Erythroblast (primary cell): ENCODE measurements at places on chromosomes 16 and 17.

DNA sequence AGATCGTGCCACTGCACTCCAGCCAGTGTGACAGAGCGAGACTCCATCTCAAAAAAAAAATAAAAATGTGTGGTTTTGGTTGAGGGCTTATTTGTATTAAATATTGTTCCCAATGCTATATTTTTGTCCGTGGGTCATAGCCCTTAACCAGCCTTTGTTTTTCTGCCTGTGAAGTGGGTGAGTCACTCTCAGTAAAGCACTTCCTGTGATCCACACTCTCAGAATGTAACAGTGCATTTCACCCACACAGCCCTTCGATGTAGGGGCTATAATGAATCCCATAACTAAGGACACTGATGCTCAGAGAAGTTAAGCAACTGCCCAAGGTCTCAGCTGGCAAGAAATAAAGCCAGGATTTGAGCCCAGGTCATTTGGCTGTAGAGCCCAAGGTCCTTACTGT lies 34.7 kb upstream of the POLR3E start:
- no peak for DNase-seq

GRCh38 chr16:89370081-89370511 lies 120.3 kb downstream of the ANKRD11 start:
- no peak for DNase-seq

DNA sequence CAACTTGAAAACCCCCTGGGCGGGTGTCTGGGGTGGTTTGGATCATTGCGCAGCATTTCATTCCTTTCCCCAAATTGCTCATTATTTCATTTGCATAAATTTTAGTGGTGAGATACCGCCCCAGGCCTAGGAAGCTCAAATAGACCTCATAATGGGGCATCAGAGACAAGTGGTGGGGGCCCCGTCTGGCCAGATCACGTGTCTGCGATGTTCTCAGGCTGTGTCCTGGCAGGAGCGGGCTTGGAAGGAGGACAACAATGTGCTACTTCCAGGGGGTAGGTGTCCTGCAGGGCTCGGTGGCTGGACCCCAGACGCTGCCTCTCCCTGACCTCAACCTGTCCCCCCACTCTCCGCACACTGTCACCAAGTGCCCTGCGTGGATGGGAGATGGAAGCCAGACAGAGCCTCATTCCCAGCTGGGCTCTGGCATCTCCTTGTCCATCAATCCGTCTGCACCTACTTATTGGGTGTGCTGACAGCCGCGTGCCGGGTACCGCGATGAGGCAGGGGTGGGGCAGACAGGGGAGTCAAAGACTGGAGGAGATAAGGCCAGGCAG lies 116.9 kb downstream of the NTN1 start:
- DNase-seq: no peak

DNA sequence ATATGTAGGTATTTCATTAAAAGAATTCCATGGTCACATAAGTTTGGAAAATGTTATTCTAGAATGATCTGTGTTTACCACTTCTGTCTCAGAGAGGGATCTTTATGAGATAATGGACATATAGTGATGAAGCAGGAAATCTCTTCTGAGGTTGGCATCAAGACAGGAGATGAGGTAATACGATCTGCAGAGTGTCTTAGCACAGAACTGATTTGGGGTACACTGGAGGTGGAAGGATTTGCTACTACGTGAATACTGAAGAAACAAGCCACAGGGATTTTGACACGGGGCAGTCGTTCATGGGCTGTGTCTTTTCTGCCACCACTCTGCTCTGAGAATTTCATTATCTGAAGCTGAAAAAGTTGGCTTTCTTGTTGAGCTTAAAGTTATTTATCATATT lies 5.5 kb downstream of the CBFB start:
- no peak for DNase-seq

- DNase-seq: peak; percentile 79
Measured at GRCh38 chr17:37791447-37792399, 46.9 kb upstream of the HNF1B start.

GRCh38 chr16:83793179-83793578 lies 14.6 kb upstream of the HSBP1 start:
- no peak for DNase-seq

- no peak for DNase-seq
Measured at GRCh38 chr16:78677181-78677731, 577.8 kb downstream of the WWOX start.

- peak; percentile 74 for DNase-seq
Measured at GRCh38 chr16:27355610-27356009, 41.8 kb downstream of the IL4R start.

GRCh38 chr17:66509926-66510325 lies 207.5 kb downstream of the PRKCA start:
- no peak for DNase-seq

- DNase-seq: peak; percentile 66
Measured at GRCh38 chr17:7651097-7651664, 455 bp downstream of the ATP1B2 start.

DNA sequence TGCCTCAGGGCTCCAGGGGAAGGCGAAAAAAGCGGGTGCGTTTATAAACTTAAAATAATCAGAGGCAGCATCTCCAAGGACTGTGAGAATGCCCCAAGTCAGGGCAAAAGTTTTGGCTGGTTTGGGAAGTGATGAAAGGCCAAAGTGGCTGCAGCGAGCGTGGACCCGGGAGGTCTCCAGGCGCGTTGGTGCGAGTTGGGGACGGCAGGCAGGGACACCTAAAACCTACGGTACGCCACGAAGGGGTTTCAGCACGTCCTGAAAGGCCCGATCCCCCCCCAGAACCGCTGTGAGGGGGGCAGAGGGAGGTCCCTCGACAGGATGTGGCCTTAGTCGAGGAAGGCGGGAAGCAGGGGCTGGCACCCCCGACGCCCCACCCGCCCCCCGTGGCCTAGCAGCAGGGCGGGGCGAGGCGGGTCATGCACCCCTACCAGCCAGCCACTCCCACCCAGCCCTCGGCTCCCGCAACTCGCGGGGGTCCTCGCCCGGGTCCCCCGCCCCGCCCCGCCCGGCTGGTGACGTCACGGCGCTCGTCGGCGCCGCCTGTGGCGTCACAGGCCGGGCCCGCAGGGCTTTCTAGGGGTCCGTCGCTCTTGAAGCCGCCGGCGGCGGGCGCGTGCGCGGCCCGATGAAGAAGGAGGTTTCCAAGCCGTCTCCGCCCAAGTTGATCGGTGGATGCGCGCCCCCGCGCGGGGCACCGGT lies at the start of gene MYCBPAP:
Gene MYCBPAP (plus strand): TSS at position 569 of the 702 bp plus-strand sequence. CDS start 236 bp downstream, outside the sequence.
- DNase-seq: peak; percentile 92

GRCh38 chr16:20072146-20072873 lies 1.4 kb downstream of the GPR139 start:
- no peak for DNase-seq

DNA sequence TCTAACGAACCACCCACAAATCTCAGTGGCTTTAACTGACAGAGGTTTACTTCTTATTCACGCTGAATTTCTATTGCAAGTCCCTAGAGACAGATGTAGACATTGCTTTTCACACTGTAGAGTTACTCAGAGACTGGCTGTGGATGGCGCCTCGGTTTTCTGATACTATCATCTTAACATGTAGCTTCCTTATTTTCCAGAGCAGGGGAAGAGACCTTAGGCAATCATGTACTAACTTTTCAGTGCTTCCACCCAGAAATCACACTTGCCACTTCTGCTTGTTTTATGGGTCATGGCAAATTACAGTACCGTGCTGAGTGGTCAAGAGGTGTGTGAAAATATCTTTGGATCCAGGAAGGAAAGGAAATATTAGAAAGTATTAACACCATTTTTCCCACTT lies 65.4 kb downstream of the MAF start:
- no peak for DNase-seq

DNA sequence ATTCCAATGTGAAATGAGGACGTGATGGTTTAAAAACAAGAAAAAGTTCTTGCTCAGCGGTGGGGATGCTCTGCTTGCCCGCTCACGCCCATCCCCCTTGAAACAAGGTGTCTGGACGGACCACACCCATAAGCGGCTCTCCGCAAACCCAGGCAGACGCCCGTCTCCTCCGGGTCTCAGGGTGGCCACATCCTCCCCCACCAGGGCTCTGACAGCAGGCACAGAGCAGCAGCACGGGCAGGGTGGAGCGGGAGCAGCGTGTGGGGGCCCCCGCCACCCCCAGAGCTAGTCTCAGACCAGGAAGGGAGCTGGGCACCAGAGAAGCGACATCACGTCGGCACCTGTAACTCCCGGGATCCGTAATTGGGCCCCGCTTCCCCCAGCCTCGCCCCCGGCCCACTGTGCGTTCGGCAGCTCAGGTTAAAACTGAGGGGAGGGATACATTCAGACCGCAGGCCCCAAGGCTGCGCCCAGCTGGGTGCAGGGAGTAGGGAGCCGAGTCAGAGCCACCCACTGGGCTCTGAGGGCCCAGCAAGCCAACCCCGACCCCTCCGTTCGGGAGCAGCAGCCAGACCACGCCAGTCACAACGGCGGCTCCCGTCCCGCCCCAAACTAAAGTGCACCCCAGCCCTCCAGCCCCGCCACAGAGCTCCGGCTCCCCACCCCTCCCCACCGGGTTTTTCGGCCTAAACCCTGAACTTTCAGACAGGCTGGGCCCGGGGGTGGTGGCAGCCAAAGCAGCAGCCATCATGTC lies 22.0 kb downstream of the CLUH start:
- DNase-seq: no peak

DNA sequence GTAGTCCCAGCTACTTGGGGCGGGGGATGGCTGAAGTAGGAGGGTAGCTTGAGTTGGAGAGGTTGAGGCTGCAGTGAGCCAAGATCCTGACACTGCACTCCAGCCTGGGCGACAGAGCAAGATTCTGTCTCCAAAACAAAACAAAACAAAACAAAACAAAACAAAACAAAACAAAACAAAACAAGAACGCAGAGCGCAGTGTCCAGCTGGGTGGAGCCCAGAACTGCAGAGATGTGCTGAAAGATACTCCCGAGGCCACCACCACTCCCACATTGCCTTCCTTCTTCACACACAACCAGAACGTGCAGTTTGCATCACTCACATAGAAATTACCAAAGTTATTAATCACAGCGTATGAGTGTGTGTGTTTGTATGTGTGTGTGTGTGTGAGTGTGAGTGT lies 222.9 kb upstream of the ASIC2 start:
- no peak for DNase-seq

GRCh38 chr17:68198931-68199836 lies 48.7 kb upstream of the AMZ2 start:
- DNase-seq: no peak

DNA sequence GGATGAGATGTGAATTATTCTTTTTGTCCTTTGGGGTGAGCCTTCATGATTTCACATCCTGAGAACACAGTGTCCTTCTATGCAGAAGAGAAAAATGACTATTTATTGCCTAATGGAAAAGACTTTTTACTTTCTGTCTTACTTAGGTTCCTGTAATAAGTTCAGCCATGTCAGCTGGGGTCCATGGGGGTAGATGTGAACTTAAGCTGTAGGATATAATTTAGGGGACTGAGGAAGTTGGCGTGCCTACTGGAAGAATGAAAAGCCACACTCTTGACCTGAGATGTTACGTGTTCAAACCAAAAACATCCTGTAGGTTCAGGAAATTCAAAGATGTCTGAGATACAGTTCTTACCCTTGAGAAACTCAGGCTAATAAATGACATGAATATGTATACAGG lies 660.5 kb downstream of the TOX3 start:
- no peak for DNase-seq

GRCh38 chr16:11407047-11407982 lies 62.1 kb downstream of the RMI2 start:
- DNase-seq: peak; percentile 63

- peak; percentile 90 for DNase-seq
Measured at GRCh38 chr17:82737967-82738877, 2.8 kb downstream of the FN3K start.

DNA sequence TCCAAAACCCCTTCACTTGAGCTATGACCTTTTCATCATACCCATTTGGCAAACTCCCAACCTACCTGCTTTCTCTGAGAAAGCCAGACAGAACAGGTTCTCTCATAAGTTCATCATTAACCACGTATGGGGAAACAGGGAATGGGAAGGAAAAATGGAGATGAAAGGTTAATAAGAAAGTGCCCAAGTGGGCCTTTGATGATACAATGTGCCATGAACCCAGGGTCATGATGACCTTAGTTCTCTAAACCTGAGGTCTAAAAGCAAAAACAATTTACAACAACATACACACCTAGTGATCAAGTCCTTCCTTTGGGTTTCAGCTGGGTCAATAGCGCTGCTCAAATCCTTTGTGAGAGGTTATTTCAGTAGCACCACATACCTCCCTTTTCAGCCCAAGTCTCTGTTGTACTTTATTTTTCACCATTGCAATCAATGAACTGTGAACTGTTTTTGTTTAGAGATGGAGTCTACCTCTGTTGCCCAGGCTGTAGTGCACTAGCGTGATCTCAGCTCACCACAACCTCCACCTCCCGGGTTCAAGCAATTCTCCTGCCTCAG lies 14.5 kb upstream of the RANGRF start:
- no peak for DNase-seq

- no peak for DNase-seq
Measured at GRCh38 chr17:15398736-15399331, 57.4 kb upstream of the TEKT3 start.

GRCh38 chr17:4974115-4974670 lies 6.6 kb upstream of the SPAG7 start:
- DNase-seq: no peak

DNA sequence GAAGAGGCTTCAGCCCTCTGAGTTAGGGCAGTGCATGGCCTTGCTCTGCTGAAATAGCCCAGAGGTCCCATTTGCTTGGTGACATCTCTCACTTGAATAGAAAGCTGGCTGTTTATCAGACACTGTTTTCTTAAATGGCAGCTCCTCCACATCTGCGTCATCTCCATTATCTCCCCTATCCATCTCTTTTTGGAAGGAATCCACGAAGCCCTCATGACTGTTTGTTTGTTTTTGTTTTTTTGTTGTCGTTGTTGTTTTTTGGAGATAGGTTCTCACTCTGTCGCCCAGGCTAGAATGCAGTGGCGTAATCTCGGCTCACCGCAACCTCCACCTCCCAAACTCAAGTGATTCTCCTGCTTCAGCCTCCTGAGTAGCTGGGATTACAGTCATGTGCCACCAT lies 16.6 kb downstream of the NAA60 start:
- DNase-seq: peak; percentile 27

DNA sequence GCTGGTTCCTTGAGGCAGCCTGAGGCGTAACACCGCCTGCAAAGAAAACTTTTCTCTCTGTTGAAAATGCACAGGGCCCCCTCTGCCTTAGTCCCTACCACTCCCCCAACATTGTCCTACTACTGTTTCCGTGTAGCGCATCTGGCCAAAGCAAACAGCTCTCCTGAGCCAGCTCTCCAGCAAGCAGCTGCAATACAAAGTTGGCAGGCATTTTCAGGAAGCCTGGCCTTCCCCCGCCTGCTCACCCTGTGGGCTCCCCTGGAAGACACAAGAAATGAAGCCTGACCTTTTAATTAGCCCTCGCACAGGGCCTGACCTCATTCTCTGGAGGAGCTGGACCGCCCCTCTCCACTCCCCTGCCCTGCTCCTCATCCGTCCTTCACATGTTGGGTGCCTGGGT lies 66.7 kb downstream of the SOX9 start:
- no peak for DNase-seq

DNA sequence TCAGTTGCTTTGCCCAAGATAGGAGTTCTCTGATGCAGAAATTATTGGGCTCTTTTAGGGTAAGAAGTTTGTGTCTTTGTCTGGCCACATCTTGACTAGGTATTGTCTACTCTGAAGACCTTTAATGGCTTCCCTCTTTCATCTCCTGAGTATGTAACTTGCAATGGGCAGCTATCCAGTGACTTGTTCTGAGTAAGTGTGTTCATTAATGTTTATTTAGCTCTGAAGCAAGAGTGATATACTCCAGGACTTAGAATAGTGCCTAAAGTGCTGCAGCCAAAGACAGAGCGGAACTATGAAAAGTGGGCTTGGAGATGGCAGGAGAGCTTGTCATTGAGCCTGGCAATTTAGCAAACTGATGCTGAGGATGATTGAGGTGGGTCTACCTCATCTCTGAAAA lies 8.8 kb upstream of the TANGO6 start:
- DNase-seq: no peak
